ENCODE measurements at places on chromosomes 5 and 9.

GRCh38 chr5:92687821-92688722, 892.9 kb downstream of the NR2F1-AS1 start:
- no peak for DNase-seq

DNA sequence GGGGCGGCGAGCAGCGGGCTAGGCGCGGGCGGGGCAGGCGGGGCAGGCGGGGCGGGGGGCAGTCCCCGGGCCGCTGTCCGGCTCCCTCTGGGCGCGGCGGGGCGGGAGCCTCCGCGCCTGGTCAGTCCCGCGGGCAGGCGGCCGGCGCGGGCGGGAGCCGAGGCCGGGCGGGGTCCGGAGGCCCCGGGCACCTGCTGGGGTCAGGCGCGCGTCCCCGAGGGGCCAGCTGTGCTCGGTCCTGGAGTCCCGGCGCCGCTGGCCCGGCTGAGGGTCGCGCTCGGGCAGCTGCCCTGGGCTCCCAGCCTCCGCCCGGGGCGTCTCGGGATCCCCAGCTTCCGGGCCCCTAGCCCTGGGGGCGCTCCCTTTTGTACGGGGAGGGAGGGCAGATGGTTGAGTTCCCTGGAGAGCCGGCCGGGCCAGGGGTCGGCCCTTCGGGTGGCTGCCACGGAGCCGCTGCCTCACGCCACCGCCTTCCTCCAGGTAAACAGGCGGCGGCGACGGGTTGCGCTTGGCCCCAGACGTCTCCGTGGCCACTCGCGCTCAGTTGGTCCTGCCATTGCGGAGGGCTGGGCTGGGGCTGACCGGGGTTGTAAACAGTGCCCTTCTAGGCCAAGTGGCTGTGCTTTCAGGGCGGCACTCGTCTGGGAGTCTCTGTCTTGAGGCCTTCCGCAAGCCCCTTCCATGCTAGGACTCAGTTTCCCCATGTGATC, 473 bp downstream of the ZBTB34 start:
- no peak for DNase-seq

GRCh38 chr5:38807570-38808483, 38.0 kb upstream of the OSMR start:
- DNase-seq, result no peak

GRCh38 chr5:53321073-53321472, 159.4 kb upstream of the FST start:
- DNase-seq, result no peak

- no peak for DNase-seq
These were observed 78.4 kb downstream of the SEMA5A start for GRCh38 chr5:9467199-9468059.

- no peak for DNase-seq
These were observed 153.8 kb downstream of the AUH start for GRCh38 chr9:91207729-91208418.

DNA sequence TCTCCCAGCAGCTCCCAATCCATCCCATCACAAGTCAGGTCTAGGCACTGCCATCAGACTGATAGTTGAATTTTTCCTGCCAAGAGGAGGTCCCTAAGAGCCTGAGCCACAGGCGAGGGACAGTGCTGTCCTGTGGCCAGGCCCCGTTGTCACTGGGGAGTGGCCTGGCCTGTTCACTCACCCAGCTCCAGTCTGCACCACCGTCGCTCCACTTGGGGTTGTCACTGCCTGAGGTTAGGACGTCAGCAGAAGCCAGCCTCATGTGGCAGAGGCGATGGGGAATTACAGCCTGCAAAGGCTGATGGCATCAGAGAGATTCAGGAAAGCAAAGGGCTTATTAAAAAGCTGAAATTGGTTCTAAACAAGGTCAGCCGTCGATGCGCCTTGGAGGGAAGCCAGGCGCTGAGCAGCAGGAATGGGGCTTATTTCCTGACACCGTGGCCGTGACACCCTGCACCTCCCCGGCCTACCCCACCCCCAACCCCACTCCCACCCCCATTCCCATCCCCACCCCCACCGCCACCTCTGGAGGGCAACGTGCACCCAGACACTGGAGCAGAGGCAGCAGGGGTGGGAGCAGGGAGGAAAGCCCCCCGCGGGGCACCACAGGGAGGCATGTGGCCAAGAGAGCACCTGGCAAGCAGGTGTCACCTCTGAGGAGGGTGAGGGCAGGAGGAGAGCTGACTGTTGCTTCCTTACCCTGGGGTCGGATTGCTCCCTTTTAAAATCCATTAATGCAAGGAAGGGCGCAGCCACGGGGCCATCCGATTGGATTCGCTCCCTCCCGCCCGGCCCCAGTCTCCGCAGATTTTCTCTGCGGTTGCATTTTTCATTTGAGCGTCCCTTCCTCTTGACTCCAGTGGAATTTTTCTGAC, 3.1 kb upstream of the DBH start:
- DNase-seq, result no peak

GRCh38 chr5:100516285-100516684, 18.9 kb upstream of the FAM174A start:
- no peak for DNase-seq

- DNase-seq, result peak; percentile 83
These were observed at the start of the genes COQ4 and TRUB2 for GRCh38 chr9:128322404-128323211. COQ4 (plus strand) TSS chr9:128322839; CDS start chr9:128322859, 20 bp downstream. TRUB2 (minus strand) TSS chr9:128322447; CDS start chr9:128322408, 39 bp downstream.

GRCh38 chr5:3599226-3600105, 3.8 kb downstream of the IRX1 start:
- DNase-seq, result no peak

DNA sequence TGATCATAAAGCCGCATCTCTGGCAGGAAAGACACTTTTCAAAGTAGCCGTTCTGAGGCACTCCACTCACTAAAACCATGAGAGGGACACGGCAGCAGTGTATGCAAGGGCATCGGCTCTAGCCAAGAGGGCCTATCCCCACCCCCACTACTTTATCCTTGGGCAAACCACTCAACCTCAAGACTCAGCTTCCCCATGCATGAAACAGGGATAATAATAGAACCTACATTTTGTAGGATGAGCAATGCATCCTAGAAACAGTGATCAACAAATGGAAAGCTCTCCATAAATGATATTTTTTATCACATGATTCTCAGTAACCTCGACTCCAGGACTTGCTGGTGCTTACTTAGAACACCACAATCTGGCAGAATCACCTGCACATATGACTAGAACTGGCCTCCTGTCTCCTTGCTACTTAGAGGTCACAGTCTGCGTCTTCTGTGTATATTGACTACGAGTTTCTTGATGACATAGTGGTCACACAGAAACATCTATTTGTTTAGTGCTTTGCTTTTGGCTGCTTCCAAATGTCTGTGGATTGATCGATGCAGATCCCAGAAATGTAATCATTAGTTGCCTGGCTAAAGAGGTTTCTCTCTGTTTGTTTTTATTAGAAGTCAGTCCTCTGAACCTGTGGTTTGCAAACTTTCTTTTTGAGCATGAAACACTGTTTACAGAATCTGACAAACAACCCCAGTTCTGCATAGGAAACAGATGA, 102.1 kb downstream of the LHFPL2 start:
- DNase-seq, result no peak

- no peak for DNase-seq
These were observed 153.7 kb downstream of the CAVIN4 start for GRCh38 chr9:100731557-100731956.

DNA sequence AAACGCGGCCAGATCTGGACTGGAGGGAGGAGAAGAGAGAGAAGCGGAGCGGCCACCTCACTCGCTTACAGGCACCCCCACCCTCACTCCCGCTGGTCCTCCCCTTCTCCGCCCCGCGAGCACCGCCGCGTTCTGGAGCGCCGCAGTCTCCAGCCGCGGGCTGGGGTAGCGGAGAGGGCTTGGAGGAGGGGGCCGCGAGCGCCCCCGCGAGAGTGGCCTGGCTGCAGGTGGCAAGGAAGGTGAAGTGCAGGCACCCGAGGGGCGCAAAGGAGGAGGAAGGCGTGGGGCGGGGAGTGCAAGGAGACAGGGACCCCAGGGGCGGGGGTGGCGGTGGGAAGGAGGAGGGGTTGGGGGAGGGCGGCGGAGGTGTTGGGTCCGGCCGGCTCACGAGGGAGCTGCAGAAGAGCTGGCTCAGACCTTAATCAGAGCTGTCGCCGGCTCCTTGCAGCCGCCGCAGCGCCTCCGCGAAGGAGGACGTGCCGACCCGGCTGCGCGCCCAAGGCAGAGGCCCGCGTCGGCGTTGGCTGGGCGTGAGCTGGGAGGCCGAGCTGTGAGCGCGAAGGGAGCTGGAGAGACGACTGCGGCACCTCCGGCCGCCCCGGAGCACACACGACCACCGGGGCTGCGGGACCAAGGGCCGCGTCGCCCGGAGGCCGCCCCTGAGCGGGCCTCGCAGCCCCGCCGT, at the start of gene DMRT3:
DMRT3 (plus strand) TSS at position 398 of the 685 bp plus-strand sequence. CDS start 347 bp downstream, outside the sequence.
- no peak for DNase-seq

- DNase-seq, result no peak
These were observed 197.0 kb downstream of the DRD1 start for GRCh38 chr5:175246889-175247520.

- no peak for DNase-seq
These were observed 5.5 kb downstream of the CCL19 start for GRCh38 chr9:34685591-34685990.

DNA sequence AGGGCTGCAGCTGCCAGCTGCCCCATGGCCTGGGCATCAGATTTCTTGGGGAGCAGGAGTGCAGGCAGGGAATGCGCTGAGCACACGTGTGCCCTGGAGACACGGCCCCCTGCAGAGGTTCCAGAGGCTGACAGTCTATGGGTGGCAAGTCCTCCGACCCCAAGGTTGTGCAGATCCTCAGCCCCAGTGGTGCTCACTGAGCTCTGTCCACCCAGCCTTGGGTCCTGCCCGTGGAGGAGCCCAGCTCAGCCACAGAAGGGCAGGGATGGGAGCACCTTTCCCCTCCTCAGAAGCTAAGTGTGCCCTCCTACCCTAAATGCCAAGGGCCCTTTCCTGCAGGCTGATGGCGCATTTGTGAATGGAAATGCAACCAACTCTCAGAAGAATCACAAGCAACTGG, 341.0 kb downstream of the IRX2 start:
- no peak for DNase-seq

DNA sequence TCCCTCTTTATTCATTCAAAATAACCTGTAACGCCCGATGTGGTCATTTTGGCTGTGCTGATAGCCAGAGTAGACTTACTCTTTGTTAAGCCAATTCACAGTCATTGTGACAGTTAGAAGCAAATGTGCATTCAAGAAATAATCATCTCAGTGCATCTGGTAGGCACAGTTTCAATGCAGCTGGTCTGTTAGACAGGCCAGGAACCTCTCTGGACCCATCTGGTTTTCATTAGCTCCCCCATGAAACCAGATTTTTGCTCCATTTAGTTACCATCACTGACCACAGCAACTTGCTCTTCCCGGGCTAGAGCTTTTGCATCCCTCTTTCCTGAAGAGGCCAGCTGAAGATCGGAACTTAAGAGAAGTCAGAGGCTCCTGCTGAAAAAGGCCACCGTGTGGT, 284.2 kb downstream of the NSG2 start:
- DNase-seq, result no peak

GRCh38 chr5:138658676-138659075, 83.5 kb upstream of the HSPA9 start:
- no peak for DNase-seq

DNA sequence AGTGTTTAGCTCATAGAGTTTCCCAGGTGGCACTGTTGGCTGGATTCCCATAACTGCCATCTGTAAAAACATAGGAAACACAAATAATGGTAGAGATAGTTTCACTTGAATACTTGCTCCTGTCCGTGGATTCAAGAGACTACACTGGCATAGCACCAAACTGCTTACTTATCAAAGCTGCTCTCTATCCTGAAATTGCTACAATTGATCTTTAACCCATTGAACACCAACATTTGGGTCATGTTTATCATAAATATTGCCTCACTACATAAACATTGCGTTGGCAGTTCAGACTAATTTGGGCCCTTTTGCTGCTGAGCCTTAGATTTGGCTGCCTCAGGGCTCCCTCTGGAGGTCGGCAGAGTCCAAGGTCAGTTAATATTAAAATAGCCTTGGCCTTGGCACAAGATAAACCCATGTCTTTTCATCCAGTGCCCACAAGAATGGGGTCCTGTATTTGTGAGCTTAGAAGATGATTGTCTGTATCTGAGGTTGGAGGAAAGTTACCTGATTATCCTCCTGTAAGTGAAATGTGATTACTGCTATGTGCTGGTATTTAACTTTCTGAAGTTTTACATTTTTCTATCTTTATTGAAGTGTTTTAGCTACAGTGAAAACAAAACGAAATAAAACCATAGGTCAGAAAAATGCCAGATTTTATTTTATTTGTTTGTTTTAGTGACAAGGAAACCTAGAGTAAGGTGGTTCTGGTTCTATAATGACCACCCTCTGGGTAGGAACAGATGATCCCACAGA, 4.0 kb upstream of the RANBP3L start:
- no peak for DNase-seq

DNA sequence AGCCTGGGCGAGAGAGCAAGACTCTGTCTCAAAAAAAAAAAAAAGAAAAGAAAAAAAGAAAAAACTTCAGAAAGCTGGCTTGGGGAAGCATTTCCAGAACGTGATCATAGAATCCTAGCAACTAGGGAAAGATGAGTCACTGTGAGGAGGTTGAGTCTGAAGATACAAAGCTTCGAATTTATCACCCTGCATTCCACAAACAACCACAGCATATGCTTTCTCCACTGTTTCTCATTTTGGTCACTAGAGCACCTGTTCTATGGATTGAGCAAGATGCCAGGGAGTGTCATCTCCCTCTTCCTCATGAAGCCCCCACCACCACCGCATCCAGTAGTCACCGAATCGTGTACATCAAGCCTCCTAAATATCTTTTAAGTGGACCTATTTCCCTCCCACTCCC, 37.9 kb downstream of the SEMA5A start:
- no peak for DNase-seq

GRCh38 chr5:38622723-38623129, 66.3 kb upstream of the LIFR start:
- DNase-seq, result no peak

GRCh38 chr9:90772386-90772785, 29.2 kb upstream of the SYK start:
- DNase-seq, result no peak

- DNase-seq, result no peak
These were observed 14.3 kb upstream of the RANBP6 start for GRCh38 chr9:6029604-6030274.

- no peak for DNase-seq
These were observed 37.7 kb upstream of the PAPPA start for GRCh38 chr9:116115761-116116353.

- DNase-seq, result no peak
These were observed 93.8 kb downstream of the CSNK1G3 start for GRCh38 chr5:123605822-123606221.

- no peak for DNase-seq
These were observed 51.8 kb upstream of the HMHB1 start for GRCh38 chr5:143760131-143760505.

GRCh38 chr5:119327018-119327417, 28.8 kb upstream of the TNFAIP8 start:
- no peak for DNase-seq

GRCh38 chr9:124450241-124450924, at the start of gene ADGRD2:
ADGRD2 (plus strand) TSS chr9:124450451; CDS start chr9:124451667, 1,216 bp downstream.
- no peak for DNase-seq

- DNase-seq, result no peak
These were observed 57.4 kb downstream of the LHFPL2 start for GRCh38 chr5:78591138-78591612.

GRCh38 chr9:13032585-13032984, 246.9 kb downstream of the MPDZ start:
- no peak for DNase-seq
